HS-27A (cell line): ENCODE measurements at places on chromosomes 11 and 22.

DNA sequence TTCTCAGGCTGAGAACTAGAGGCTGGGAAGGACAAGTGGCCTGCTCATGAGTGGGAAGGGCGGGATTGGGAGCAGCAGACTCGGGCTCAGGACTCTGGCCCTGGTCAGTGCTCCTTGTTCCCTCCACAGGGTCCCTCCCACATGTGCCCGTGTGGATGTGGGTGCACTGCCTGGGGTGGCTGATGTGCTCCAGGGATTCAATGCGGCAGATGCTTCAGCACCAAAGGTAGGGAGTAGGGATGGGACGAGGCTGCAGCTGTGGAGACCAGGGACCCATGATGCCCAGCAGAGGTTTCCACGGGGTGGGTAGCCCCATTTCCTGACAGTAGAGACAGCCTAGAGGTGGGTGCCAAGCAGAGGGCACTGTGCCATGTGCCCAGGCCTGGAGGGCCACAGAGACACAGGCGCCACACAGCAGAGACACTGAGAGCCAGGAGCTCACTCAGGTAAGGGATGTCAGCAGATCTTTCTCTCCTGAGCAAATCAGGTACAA lies 89.5 kb downstream of the GGTLC2 start:
- no peak for DNase-seq

DNA sequence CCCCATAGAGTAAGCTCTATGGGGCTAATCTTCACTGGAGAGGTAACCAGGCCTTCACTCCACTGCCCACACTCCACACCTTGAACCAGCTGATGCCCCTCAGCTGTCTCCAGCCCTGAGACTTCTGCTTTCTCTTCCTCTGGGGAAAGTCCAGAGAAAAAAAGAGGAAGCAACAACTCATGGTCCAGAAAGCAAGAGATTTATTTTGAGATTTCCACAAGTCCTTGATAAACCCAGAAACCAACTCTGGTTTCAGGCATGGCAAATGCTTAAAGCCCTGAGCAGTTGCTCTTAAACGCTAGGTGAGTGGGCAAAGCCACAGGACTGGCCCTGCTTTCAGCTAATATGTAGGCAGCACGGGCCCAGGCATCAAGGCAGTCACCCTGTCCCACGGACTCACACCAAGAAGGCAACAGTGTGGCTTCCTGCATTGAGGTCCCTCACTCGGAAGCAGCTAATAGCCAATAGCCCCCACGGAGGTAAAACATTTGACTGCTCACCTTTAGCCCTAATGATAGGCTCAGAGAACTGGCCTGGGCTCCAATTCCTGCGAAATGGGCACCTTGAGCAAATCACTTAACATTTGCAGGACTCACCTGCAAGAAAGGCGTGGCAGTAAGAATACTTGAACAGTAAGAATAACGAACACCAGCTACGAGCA lies 4.3 kb downstream of the CYB561A3 start:
- no peak for DNase-seq

DNA sequence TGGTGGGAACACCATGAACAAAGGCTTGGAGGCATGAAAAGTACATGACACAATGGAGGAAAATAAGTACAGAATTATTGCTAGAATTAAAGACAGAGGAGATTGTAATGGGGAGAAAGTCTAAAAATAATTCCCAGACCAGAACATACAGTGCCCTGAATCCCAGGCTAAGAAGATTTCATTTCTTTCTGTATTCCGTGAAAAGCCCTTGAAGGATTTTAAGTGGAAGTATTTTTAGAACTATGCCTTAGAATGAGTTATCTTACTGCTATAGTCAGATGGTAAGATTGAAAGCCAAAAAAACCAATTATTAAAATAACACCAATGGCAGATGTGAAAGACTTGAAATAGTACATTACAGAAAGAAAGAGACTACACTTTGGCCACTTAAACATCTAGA lies 36.1 kb upstream of the SLC5A12 start:
- DNase-seq = no peak

DNA sequence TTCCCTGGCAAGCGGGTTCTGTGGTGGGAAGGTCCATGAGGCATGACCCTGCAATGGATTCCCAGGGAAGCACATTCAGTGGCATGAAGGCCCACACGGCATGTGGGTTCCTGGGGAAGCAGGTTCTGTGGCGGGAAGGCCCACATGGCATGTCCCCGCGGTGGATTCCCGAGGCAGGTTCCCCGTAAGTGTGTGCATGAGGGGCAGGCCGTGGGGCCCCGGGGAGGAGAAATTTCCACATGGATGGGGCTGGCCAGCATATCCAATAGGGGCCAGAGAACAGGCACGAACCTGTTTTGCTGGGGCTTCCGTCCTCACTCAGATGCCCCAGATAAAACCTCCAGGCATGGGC lies 83.7 kb downstream of the PHF21B start:
- no peak for DNase-seq

GRCh38 chr11:118529584-118530175 lies 1.3 kb upstream of the TMEM25 start:
- DNase-seq = no peak

GRCh38 chr11:78290293-78291176 lies 101.8 kb downstream of the USP35 start:
- DNase-seq = no peak

GRCh38 chr11:104771763-104772162 lies 126.5 kb downstream of the CASP12 start:
- no peak for DNase-seq

GRCh38 chr11:69148377-69148762 lies 7.4 kb upstream of the SMIM38 start:
- DNase-seq = no peak

- no peak for DNase-seq
Observed at GRCh38 chr11:1381793-1382425, 7.8 kb upstream of the BRSK2 start.

DNA sequence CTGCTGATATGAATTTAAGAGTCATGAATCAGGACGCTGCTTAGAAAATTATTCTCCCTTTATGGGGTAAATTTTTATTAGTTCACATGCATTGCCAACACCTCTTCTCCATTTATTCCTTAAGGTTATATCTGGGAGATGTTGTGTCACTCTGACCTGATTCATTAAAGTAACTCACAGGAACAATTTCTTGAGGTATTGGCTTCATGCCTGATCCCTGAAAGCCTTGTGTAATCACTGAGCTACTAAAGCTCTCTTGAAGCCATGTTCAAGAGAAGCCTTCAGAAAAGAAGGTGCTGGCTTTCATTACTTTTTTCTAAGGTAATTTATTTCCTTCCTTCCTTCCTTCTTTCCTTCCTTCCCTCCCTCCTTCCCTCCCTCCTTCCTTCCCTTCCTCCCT lies 420.6 kb downstream of the RAB38 start:
- DNase-seq = no peak

- DNase-seq = peak; percentile 1
Observed at GRCh38 chr11:120773501-120774031, 250.3 kb upstream of the TBCEL start.

DNA sequence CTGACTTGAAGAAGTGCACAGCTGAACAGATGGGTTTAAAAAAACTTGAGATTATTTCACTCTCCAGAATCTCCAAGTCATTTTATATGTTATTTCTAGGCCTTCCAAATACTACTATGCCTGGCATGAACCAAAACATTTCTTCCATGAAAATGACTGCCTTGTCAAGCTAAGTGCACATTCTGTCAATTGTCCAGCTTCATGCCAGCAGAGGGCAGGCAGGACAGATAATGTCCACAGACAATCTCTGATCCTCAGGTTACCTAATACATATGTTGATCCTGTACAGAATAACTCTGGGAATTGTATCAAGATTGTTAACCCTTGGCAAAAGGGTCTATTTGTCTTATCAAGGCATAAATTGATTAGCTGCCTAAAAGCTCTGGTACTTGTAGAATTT lies 229.5 kb downstream of the AASDHPPT start:
- peak; percentile 5 for DNase-seq

DNA sequence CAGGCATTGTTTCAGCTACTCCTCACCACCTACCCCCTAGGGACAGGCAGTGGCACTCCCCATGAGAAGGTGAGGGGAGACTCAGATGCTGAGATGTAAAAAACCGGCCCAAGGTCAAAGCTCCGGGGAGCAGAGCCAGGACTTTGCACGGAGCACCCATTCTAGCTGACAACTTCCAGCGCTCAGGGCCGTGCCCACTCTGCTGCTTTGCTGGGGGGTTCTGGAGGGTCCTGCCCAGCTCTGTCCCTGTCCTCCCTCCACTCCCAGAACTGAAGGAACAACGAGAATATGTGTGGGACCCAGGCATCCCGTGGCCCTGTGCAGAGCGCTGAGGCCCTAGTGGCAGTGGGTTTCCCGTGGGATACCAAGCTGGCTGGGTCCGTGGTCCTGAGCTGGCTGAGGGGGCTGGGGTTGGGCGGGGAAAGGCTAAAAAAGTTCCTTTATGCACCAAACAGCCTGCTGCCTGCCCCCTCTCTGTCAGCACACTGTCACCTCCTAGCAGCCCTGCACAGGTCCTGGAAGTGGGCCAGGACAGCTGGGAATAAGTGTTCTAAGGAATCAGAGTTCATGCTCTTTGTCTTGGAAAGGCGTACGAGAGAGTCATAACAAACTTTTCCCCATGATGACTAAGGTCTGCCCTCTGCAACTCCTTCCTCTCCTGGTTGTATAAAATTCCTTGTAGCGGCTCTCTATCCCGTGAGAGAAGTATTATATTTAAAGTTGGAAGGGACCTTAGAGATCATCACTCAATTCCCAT lies 1.9 kb downstream of the MS4A10 start:
- DNase-seq = no peak

GRCh38 chr11:128772814-128773213 lies 78.9 kb downstream of the FLI1 start:
- no peak for DNase-seq

DNA sequence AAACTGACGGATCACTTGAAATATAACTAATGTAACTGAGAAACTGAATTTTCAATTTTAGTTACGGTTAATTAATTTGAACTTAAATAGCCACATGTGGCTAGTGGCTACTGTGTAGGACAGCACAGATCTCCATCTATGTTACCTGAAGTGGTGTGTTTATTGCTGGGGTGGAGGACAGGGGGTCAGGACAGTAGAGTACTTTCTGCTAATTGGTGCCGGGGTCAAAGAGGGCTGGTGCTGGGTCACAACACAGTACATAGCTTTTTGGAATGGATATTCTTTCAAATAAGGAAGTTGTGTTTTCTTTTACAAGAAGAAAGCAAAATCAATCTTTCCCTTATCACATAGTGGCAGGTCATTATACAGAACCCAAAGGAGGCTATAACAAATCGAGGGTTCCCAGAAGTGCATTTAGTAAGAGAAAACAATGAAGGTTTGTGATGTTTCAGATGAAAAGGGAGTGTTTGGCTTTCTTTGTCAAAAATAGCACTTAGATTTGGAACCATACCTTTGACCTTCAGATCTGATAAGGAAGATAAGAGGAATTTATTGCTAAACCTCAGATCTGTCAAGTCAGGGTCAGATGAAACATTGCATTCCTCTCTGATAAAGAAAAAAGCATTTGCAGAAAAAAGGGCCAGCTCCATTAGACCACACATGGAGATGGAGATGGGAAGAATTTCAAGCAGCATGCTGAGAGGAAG lies 384.5 kb downstream of the AASDHPPT start:
- DNase-seq = no peak

- peak; percentile 45 for DNase-seq
Observed at GRCh38 chr22:28395920-28396753, 283.5 kb downstream of the TTC28 start.

DNA sequence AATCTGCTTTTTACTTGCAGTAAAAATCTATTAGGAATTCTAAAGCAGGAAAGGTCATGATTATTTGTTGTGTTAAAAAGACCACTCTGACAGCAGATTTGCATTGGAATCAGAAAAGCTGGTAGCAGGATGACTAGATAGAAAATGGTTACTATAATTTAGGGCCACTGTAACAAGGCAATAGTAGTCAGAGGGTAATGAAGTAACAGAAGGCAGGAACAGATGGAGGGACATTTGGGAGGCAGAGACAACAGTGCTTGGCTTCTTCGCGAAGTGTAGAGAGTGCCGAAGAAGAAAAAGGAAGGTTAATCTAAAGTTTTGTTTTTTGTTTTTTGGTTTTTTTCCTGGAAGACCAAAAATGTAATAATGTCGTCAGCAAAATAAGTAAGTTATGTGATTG lies 129.8 kb upstream of the SLC5A12 start:
- DNase-seq = no peak

DNA sequence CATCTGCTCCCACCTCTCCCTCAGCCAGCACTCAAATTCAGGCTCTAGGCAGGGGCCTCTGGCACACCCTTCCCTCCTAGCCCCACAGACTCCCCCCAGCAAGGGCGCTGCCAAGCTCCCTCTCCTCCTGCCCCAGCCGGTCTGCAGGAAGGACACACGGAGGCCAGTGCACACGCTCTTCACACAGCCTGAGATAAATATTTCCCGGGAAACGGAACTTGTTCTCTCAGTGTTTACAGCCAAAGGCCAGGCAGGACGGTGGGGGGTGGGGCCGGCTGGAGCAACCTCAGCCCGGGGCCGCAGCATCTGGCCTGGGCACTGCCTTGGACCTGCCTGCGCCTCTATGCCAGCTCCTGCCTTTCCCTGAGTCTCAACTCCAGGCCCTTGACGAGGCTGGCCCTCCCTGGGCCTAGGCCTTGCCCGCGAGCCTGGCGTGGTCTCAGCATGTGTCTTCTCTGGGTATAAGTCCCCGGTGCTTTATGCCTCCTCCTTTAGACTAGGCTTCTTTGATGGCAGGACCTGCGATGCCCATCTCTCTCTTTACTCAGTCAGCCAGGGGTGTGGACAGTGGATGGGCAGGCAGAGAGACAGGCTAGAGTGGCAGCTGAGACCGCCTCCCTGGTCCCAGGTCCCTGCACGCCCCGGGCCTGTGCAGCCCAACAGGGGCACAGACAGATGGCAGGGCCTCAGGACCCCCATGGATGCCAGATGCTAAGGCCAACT lies 48.4 kb downstream of the PDE2A start:
- no peak for DNase-seq

GRCh38 chr11:27392278-27393114 lies 29.5 kb upstream of the CCDC34 start:
- peak; percentile 56 for DNase-seq

DNA sequence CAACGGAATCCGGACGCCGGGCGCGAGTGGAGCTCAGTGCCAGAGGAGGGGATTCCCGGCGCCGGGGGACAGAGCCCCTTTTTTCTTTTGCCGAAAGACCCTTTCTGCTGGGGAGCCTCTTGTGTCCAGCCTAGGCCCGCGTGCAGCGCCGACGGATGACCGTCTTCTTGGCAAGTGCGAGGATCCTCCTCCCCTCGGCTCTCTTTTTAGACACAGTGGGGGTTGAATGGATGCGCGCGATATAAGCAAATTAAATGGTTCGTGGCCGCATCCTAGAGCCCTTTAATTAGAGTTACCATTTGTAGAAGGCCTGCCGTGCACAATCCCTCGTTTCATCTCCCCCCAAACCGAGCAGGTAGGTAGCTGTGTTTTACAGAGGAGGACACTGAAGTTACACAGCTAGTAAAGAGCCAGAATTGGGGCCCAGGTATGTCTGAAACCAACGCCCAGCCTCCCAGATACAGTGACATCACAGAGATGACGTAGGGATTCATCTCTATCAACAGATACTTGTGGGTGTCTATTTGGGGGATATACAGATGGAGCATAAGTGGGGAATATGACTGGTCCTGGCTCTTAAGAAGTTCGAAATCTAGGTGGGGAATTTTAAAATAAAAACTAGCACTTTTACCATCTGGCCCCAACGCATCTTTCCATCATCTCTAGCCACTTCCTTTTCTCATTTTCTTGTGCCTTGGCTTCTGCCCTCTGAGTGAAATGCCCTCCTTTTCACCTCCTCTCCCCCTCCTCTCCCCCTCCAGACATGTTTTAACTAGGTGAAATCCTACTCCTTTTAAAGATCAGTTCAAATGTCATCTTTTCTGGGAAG lies 875 bp downstream of the TCP11L1 start:
- DNase-seq = no peak
